Mucosa of gallbladder (tissue), 1 donor: ENCODE measurements at places on chromosomes 13 and 19. TPM values are rescaled to one million over a fixed set of nuclear protein-coding genes. Genes with fewer than 3 reads are reported as not detected.

The ZNF749 gene
- 9.8 TPM for total RNA-seq

The ATP4A gene
- not detected for total RNA-seq

The LMTK3 gene
- total RNA-seq: 21.0 TPM

The KIR3DL2 gene
- not detected for total RNA-seq

The CRLF1 gene
- total RNA-seq: 5.8 TPM

The MAMSTR gene
- total RNA-seq: 1.6 TPM

The PTPRH gene
- 175 TPM for total RNA-seq

The OR7A5 gene
- not detected for total RNA-seq

The SYT5 gene
- total RNA-seq: not detected

The FAM83E gene
- total RNA-seq: 143 TPM

The B3GLCT gene
- 3.9 TPM for total RNA-seq

The CYP4F8 gene
- 2.0 TPM for total RNA-seq

The LIG4 gene
- total RNA-seq: 9.8 TPM

The KLK4 gene
- not detected for total RNA-seq

The KLK15 gene
- not detected for total RNA-seq

The ZIK1 gene
- total RNA-seq: 7.6 TPM

The MBD3L3 gene
- not detected for total RNA-seq

The EFNB2 gene
- 12.9 TPM for total RNA-seq

The MBNL2 gene
- total RNA-seq: 74.7 TPM

The C1QTNF9B gene
- total RNA-seq: not detected

The ZNF536 gene
- 1.4 TPM for total RNA-seq

The DPF1 gene
- total RNA-seq: 0.12 TPM

The ZNF709 gene
- total RNA-seq: 3.7 TPM

The RLN3 gene
- not detected for total RNA-seq

The KATNAL1 gene
- 16.4 TPM for total RNA-seq

The F7 gene
- total RNA-seq: 0.26 TPM

The C1QTNF9 gene
- 0.14 TPM for total RNA-seq

The ZNF728 gene
- 1.3 TPM for total RNA-seq

The SBSN gene
- not detected for total RNA-seq
